ENCODE measurements at places on chromosomes 4 and X.

- DNase-seq = no peak
These were observed 146.7 kb downstream of the COL25A1 start for GRCh38 chr4:109155682-109156283.

DNA sequence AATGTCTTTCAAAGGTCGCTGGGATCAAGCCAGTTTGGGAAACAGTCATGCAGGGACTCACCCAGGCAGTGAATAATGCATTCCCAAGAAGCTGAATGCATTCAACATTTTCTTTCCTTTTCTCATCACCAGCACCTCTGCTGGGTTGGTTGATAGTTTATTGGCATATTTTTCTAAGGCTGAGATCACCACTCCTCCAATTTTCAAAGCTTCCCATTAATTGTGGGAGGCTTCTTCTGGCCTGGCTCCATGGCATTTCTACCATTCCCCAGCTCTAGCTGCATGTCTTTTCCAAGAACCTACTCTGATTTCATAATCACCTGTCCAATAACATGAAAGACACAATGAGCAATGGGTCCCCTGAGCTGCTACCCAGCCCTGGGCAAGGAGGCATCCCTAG, 35.8 kb downstream of the CHRDL1 start:
- no peak for DNase-seq

- DNase-seq = no peak
These were observed 932.1 kb upstream of the SLIT2 start for GRCh38 chr4:19319607-19320006.

DNA sequence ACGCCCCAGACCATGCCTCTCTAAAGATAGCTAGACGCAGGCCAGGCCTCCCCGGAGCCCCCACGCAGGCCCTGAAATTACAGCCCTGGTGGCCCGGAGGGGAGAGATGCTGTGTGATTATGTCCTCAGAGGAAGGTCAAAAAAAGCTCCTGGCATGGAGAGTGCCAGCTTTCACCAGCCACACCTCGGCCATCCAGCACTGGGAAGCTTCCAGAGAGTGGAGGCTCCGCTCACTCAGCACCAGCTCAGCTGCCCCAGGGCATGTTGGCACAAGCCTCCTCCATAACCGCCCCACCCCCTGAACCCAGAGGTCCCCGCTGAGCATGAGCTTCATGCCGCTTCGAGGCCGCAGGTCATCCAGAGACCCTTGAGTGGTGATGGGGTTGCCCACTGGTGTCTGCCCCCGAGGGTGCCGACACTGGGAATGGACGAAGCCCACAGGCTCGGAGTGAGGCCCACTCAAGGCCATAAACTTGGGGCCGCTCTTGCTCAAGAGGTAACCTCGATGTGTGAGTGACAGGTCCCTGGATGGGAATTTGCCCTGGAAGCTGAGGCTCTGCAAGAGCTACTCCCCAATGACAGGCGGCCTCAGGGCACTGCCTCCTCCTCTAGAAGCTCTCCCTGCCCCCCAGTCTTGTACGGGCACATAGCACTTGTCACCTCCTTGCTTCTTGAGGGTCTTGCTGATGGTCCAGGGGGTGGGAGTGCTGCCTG, 4.4 kb upstream of the BGN start:
- no peak for DNase-seq

DNA sequence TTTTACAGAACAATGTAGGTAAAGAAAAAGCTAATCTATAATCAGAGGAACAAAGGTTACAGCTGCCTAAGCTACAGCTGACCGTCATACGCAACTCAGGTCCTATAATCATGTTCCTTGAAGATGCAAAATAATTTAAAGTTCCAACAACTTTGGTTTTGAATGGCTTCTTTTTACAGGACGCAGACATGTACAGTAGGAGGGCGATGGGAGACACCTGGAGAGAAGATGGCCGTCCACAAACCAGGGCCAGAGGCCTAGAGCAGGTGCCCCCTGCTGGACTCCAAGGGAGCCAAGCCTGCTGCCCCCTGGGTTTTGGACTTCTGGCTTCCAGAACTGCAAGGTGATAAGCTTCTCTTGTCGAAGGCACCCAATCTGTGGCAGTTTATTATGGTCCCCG, 10.6 kb downstream of the HGFAC start:
- no peak for DNase-seq

All from right kidney (tissue), 9 donors.